ENCODE measurements at places on chromosomes 5 and 9.

DNA sequence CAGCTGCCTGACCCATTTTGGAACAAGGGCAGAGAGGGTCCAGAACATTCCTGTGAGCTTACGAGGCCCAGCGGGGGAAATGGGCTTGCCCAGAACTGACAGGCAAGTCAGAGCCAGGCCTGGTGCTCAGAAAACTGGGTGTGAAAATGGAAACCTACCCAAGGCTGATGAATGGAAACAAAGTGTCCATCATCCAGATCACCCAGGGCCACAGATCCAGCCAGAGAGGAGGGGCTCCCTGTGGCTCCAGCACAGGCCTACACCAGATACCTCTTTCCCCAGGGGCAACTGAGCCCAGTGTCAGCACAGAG, 3.1 kb downstream of the CLTB start:
- no peak for DNase-seq

GRCh38 chr9:119697996-119698395, 328.8 kb upstream of the BRINP1 start:
- DNase-seq, result peak; percentile 7

DNA sequence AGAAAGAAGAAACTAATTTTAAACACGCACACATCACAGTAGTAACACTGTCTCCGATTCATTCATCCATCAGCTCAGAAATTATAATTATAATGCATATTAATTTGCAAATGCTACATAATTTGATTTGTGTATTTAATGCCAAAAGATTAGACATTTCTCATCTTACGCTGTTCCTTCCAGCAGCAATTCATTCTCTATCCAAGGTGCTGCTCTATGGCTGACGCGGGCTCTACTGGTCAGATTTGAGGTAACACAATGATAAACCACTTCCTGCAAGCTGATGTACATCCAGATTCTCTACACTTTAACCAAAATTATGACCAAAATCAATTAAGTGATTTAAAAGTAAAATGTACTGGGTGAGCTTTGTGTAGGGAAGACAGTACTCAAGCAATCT, 77.9 kb upstream of the ICE1 start:
- no peak for DNase-seq

DNA sequence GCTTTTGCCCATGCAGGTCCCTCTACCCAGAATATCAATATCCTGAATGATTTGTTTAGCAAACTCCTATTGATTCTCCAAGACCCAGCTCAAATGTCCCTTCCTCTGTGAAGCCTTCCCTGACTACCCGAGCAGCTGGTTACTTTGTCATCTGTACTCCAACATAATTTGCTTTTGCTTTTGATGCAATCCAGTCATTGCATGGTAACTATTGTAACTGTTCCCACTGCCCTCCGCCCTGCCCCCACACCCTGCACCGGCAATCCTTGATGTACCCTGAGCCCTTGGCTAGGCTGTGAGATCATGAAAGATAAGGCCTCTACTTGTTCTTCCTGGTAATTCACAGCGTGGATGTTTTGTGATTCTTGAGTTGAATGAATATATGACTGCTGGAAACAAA, 119.9 kb upstream of the BOD1 start:
- no peak for DNase-seq

GRCh38 chr9:16728137-16728508, 142.3 kb downstream of the BNC2 start:
- DNase-seq, result no peak

DNA sequence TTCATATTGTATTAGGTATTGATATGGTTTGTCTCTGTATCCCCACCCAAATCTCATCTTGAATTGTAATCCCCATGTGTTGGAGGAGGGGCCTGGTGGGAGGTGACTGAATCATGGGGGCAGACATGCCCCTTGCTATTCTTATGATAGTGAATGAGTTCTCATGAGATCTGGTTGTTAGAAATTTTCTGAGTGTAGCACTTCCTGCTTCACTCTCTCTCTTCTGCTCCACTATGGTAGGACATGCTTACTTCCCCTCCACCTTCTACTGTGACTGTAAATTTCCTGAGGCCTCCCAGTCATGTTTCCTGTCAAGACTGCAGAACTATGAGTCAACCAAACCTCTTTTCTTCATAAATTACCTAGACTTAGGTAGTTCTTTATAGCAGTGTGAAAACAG, 187.4 kb upstream of the SLC24A2 start:
- DNase-seq, result no peak

- no peak for DNase-seq
Measured at GRCh38 chr9:79788662-79789061, 216.9 kb downstream of the TLE4 start.

- no peak for DNase-seq
Measured at GRCh38 chr5:154390096-154390495, 55.7 kb upstream of the SAP30L start.

DNA sequence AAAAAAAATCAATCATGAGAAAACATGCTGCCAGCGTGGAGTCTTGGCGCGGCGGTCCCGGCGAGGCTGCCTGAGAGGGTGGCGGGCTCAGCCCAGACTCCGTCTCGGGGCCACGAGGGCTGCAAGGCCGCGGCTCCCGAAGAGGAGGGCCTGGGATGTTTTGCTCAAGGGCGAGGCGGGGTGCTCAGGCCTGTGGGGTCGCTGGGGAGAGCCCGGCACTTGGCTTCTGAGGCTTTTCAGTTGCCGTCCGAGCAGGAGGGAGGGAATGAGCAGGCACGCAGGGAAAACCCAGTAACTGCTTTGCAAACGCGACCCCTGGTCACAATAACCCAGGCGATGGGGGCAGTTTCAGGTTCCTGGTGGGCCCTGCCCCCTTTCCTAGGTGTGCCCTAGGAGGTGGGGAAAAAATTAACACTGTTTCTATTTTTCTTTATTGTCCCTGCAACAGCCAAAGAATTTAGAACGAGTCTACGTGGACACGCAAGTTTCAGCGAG, 3.2 kb upstream of the IRX2 start:
- DNase-seq, result peak; percentile 59

DNA sequence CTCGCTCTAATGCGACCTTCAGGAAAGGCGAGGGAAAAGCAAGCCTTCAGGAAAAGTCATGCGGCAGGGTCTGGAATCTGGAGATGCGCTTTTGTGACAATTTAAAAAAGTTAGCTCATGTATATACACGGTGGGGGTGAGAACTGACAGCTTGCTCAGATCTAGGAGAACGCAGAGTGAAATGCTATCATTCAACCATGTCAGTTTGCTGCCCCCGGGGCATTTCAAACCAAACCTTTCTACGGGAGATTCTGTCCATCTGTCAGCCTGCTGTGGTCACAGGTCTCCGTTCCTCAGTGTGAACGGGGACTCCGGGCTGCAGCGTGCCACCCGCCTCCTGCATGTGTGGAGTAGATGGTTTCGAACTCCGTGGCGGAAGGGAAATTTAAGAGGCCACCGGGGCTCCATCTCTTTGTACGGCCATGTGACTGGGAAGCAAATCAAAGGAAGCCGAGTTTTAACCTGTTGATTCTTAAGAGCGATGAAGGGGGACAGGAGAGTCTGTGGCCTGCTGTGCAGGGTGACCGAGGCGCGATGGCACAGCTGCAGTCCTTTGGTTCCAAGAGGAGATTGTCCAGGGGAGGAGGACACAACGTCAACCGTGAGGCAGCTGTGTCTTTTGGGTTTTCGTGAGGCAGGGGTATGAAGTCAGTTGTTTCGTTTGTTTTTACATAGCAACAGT, 45.9 kb downstream of the OTULIN start:
- DNase-seq, result no peak

- peak; percentile 18 for DNase-seq
Measured at GRCh38 chr9:116087246-116087645, 66.3 kb upstream of the PAPPA start.

DNA sequence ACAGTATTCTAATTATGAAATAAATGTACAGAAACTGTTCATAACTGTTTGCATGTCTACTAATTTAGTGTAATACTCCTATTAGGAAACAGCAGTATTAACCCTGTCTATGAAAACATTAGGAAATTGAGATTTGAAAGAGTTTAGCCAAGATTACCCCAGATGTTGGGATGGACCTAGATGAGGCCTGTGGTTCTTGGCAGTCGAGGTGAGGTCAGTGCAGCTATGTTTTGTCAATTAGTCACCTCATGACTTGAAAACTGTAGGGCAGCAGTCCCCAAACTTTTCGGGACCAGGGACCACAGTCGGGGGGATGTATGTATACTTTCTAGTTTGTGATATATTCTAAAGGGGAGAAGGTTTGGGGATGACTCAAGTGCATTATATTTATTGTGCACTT, 4.7 kb downstream of the LNPEP start:
- no peak for DNase-seq

DNA sequence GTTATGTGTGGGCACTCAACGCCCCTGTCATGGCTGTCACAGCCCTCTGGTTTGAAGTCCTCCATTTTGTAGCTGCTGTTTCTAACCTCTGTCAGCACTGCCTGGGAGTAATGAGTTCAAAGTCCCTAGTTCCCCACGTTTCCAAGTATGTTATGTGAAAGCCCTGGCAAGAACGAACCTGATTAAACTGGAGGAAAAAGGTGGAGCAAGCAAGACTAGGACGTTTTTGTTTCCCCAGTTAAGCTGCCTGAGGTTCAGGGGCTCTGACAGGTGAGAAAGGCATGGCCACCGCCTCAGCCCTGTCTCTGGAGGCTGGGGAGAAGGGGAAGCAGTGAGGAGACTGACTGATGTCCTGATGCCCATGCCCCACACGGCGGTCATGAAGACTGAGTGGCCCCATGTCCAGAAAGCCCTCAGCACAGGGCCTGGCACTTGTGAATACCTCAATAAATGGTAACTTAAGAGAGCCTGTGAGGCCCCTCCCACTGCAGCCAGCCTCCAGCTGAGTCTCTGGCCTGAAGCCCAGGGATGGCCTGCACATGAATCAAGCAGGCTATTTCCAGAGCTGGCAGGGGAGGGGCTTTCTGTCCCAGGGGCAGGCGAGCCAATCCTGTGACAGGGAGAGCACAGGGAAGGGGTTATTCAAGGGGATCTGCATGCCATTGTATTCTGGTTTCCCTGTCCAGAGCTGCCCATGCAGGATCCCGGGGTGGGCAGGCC, 61.8 kb downstream of the PFDN1 start:
- DNase-seq, result peak; percentile 88

DNA sequence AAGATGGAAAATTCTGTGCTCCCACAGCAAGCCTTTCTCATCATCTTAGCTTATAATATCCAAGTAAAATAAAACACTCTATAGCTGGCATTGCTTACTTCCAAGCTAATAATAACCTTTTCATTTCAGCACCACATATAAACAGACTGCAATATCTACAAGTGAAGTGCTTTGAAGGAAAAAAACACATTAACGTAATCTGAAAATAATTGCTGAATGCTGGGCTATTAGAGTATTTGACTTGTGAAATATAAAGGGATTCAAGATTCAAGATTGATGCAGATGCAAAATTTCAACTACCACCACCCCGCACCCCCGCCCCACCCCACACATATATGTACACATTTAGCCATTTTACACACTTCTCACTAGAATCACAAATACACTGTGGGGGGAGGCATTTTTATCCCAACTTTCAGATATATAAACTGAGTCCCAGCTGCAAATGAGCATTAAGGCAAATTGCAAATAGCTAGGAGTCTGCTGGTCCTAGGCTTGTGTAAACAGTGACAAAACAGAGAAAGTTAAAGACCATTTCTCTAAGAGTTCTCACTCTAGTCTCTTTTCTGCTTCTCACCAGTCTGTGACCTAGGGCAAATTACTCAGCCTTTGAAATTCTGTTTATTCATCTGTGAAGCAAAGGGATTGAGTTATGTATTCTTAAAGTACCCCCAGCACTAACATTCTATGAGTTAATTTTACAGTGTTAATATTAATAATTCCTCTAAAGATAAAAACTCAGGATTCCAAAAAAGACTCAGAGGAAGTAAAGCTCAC, 489.4 kb downstream of the PRELID2 start:
- no peak for DNase-seq

GRCh38 chr5:54013556-54014194, 296.7 kb downstream of the ARL15 start:
- DNase-seq, result no peak

GRCh38 chr5:88944751-88945531, 62.0 kb upstream of the MEF2C start:
- DNase-seq, result no peak

DNA sequence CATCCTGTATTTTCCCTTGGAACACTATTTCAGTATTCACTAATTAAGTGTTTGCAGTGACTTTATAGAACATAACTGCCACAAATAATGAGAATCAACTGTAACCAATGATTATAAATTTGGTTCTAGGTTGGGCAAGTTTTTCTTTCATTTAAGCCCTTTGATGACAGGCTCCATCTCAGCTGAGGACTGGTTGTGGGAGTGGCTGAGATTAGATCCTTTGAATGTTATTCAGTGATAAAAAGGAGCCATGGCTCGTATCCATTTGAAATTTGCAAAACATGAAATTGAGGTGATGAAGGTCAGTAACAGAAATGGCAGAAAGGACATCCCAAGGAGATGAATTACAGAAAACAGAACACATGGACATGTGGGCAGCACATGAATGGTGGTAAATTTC, 138.1 kb upstream of the PCA3 start:
- DNase-seq, result no peak

- DNase-seq, result no peak
Measured at GRCh38 chr9:131672451-131672850, 67.4 kb downstream of the RAPGEF1 start.

DNA sequence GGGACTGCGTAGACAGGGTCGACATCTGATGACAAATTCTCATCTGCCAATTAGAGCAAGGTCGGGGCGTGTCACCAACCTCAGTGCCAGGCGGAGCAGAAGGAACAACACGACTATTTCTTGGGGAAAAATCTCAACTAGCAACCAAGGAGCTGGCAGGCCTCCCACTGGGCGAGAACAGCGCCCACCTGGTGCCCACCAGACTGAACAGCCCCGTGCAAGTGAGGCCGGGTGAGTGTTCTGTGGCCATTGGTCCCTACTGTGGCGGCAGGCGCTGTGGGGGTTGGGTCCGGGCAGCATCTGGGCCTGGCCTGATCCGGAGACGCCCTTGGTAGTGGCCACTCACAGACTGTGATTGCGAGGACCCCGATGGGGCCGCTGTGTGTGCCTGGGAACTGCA, 11.5 kb downstream of the NOTCH1 start:
- no peak for DNase-seq

DNA sequence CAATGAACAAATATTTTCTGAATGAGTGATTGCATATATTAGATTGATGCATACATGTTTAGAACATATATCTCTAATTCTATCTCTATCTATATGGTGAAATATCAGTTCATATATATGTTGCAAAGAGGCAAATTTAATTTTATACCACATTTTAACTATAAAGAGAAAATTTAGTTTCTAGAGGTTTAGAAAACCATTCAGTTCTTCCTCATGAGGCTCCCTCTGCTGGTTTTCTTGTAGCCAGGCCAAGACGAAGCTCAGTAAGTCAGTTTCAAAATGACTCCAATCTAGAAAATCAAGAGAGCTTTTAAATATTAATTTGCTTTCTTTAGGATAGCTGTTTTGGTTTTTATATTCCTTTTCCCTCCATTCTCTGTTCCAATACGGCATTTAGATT, 312.1 kb downstream of the TMEM232 start:
- DNase-seq, result peak; percentile 23
